ENCODE measurements at places on chromosomes 11 and 22.
A peak's percentile ranks its signal among the peaks of the same experiment; 100 is the strongest.

GRCh38 chr11:17927681-17928343 lies 85.0 kb downstream of the SERGEF start:
- DNase-seq = peak; percentile 26

- no peak for DNase-seq
Measured at GRCh38 chr11:133163463-133164419, 368.6 kb downstream of the OPCML start.

DNA sequence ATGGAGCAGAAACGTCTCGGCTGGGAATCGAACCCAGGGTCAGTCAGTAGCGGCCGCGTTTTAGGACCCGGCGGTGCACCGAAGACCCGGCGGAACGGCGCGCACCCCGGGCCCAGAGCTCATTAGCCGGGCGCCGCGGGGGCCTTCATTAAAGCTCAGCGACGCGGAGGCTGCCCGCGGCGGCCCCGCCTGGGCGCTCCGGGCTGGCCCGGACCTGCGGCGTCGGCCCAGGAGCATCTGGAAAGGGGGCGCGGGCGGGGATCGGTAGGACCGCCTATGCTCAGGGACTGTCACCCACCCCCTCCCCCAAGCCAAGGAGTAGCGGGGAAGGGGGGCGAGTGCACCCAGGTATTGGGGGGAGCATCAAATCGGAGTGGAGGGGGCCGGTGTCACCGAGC lies 52.2 kb downstream of the CYTH4 start:
- no peak for DNase-seq

- DNase-seq = no peak
Measured at GRCh38 chr11:7490054-7490453, 4.7 kb downstream of the OLFML1 start.

- DNase-seq = peak; percentile 97
Measured at GRCh38 chr11:76140912-76141574, 65.3 kb downstream of the WNT11 start.

DNA sequence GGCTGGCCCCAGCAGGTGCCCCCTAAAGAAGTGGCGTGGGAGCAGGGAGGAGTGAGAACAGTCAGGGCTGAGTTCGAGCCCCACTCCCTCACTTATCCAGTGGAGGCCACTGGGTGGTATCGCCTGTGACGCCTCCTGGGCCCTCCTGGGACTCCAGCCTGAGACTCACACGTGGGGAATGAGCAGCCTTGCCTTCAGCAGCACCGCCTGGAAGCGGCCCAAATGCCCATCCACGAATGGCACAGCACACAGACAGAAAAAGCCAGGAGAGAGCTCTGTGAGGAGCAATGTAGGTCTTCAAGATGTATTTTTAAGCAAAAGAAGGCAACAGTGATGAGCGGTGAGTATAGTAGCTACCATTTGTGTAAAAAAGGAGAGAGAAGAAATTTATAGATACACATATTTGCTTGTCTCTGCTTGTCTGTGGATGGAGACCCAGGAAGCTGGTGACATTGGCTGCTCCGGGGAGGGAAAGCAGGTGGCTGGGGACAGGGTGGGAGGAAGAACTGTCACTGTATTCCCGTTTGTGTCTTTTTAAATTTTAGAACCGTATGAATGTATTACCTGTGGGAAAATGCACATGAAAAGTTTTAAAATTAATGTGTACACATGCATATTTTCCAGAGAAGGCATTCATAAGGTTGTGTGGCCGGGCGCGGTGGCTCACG lies 13.2 kb downstream of the KCNJ4 start:
- no peak for DNase-seq

- DNase-seq = no peak
Measured at GRCh38 chr22:32612834-32613233, 138.2 kb downstream of the FBXO7 start.

GRCh38 chr22:38177926-38178604 lies 3.6 kb downstream of the PLA2G6 start:
- DNase-seq = peak; percentile 59

DNA sequence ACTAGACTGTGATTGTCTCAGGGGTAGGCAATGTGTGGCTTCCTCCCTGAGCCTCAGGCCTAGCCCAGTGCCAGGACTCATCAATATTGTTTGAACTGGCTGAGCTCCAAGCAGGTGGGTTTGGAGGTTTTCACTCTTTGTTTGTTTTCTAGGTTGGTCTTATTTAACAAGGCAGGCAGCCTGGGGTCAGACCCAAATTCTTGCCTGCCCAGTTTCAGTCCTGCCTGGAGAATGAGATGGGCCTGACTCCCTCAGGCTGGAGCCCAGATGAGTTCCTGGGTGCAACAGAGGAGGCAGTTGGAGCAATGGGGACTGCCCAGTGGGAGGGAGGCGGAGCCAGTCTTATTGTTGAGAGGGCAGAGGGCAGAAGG lies 28.3 kb upstream of the TP53I11 start:
- DNase-seq = no peak

GRCh38 chr11:9530901-9531625 lies 42.4 kb upstream of the WEE1 start:
- no peak for DNase-seq

GRCh38 chr11:113436672-113437252 lies 38.4 kb downstream of the DRD2 start:
- DNase-seq = no peak

- DNase-seq = no peak
Measured at GRCh38 chr11:117625237-117625636, 171.8 kb downstream of the DSCAML1 start.

- no peak for DNase-seq
Measured at GRCh38 chr11:2140411-2141400, 1.5 kb upstream of the IGF2 start.

DNA sequence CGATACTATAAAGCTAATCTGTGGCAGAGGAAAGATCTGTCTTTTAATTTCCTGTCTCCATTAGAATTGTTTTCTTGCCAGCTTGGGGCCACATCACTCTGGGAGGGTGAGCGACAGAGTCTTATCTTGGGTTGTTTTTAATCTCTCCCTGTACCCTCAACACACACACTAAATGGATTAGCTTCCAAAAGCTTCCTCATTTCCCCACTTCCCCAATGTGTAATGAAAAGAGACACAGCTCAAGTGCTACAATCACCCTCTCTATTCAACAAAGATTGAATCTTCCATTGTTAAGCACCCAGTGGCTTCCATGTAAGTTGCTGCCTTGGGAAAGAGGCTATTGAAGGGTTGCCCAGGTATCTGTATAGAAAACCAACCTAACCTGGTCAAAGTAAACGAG lies 6.1 kb upstream of the ASCL3 start:
- no peak for DNase-seq

DNA sequence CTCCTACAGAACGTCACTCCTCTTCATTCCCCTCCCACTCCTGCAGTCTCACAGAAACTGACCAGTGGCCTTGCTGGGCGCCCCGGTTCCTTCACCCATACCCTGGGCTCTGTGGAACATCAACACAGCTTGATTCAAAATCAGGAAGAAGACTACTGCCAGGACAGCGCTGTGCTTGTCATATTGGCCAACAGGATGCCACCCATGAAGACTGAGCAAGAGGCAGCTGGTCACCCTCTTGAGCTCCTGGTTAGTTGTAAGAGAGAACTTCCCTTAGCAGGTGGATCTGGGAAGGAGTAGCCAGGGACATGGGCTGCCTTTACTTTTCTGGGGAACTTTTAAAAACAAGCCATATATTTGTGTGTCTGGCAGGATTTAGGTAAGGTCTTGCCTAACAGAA lies 110.4 kb upstream of the TIMP3 start:
- no peak for DNase-seq

DNA sequence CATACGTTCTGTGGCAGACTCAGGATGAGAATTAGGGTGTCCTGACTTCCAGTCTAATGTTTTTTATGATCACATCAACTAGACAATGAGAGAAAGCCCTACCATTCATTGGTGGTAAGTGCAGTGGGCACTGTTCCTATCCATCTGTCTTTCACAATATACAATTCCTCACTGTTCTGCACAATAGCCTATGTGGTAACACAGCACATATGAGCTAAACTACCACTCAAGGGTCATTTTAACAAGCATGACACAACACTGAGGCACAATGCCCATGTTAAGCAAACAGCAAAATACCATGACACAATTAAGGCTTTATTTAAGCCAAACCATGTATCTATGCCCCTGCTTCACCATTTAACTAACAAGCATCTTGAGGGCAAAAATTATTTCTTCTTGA lies 52.3 kb downstream of the SIK3 start:
- no peak for DNase-seq

- DNase-seq = no peak
Measured at GRCh38 chr11:126185259-126186024, 26.0 kb downstream of the RPUSD4 start.

DNA sequence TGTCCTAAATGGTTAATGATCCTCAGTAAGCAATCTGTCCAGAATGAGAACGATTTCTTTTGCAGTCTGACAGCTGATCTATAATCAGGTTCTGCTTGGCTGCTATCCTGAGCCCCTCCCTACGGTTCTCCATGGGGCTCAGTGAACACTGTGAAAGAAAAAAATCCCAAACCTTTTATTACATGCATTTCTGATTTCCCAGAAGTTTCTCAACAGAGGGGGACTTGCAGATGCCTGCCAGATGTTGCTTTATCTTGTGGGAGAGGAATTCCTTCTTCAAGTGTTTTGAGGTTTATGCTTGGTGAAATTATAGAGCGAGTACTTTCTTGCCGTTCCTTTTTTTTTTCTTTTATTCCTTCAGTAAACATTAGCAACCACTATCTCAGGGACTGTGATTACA lies 531.9 kb upstream of the ISX start:
- no peak for DNase-seq

DNA sequence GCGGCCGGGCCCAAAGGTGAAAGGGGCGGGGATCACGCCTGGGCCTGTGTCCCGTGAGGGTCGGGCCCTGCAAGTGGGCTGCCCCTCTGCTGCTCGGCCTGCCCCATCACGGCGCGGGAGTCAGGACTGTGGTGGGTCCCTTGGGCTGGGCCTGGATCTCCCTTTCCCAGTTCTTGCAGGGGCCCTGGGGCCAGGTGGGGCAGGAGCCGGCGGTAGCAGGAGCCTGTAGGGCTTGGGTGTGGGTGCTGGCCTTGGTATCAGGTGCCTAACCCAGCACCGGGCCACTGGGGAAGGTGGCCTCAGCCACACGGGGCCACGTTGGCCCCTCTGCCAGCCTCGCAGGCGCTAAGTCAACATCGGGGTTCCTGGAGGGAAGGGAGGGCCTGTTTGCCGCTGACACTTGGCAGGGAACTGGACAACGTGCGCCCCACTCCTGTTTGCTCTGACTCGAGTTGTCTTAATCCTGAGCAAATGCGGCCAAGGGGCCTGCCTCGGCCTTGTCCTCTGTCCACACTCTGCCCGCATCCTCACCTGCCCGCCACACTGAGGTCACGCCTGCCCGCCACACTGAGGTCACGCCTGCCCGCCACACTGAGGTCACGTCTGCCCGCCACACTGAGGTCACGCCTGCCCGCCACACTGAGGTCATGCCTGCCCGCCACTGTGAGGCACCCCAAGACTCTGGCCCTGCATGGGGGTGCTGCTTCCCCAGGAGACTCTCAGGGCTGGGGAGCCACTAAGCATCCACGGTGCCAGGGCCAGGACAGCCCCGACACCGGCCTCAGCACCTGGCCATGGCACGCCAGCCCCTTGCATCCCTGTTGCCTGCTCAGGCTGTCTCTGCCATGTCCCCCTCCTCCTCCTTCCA lies 14.2 kb upstream of the MUC5B start:
- DNase-seq = no peak

DNA sequence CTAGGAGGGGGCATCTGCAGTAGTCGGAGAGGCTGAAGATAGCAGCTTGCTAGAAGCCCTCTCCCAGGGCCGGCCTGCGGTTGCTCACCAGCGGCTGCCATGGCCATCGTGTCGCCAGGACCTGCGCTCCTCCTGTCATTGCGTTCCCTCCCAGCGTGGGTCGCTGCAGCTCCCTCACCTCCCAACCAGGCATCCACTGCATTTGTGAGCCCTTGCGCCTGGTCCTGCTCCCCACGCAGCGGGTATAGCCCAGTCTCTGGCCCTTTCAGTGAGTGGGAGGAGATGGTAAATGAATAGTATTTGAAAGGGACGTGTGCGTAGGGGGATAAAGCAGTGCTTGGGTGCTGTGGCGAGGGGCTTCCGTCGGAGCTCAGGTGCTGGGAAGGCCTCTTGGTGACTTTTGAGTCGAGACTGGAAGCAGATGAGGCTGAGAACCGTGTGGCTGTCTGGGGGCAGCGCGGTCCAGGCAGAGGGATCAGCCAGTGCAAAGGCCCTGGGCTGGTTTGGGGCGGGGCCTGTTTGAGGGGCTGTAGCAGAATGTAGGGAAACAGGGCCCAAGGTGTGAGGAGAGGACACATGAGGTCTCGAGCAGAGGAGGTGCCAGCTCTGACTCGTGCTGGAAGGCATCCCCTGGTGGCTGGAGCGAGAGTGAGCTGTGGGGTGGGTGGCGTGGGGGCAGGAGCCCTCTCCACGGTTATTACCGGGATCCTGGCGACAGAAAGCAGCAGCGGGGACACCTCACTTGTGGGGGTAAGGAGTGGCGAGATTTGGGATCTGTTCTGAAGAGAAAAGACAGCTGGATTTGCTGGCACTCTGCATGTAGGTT lies 39.3 kb downstream of the LRP5 start:
- DNase-seq = no peak

DNA sequence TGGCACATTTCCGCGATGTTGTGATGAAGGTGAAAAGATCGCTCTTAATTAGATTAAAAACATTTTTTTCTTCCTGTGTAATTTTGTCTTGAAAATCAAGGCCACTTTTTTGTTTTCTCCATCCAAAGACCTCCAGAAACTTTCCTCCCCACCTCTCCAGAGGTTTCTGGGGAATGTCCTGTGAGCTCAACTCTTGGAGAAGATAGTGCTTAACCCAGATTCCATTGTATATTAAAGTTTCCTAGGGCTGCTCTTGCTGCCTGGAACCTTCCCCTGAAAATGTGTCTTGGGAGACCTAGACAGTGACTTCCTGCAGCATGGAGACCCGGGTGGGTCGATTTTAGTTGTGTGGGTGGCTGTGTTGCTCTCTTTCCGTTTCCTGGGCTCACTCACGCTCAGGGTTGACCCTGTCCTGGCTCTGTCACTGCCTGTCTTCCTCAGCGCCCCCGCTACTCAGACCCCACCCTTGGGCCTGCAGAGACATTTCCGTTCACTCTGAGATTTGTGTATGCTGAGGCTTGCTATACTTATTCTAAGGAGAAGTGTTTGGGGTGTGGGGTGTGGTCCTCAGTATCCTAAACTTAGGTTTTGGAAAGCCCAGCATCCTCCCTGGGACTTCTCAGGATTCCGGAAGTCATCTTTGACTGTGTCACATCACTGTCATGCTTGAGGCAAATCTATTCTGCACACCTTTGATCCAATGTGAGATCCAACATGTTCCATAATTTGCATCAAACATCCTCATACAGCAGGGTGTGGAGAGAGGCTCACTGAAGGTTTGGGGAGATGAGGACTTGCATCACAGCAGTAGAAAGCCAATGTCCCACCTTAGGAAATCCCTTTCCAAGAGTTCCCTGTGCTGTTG lies 47.2 kb downstream of the KCNQ1OT1 start:
- no peak for DNase-seq

- no peak for DNase-seq
Measured at GRCh38 chr22:28900379-28900925, 17.1 kb downstream of the ZNRF3 start.

- no peak for DNase-seq
Measured at GRCh38 chr11:9754010-9754471, 90.2 kb downstream of the SWAP70 start.

- peak; percentile 71 for DNase-seq
Measured at GRCh38 chr11:119493712-119494111, 70.7 kb upstream of the THY1 start.

GRCh38 chr22:23180301-23180892 lies at the start of gene BCR:
TSS of gene BCR (plus strand) at chr22:23180509. CDS start at chr22:23180961, 452 bp downstream.
- peak; percentile 77 for DNase-seq

Data from thyroid gland (tissue), 4 donors.